Activated naive CD8-positive, alpha-beta T cell treated with anti-CD3 and anti-CD28 coated beads for 36 hours (primary cell): ENCODE measurements at places on chromosomes 12 and 14.

DNA sequence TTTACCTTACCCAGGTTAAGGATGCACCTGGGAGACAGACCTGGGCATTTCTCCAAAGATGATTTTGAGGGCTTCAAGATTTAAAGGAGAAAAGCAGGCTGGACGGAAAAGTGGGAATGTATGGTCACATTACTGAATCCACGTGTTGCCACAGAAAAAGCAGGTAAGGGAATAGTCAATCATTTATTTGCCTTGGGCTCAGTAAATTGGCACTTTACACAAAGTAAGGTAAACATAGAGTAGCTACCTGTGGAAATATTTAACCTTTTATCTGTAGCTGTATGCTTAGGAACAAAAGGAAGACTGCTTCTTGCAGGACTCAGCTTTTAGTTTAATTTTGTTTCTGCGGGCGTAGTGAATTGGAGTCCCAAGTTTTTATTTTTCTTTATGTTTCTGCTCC is 153.3 kb downstream of the SLCO1B3 start:
- no peaks in the 10 kb centered on the region for H3K36me3 ChIP-seq
- no peak for DNase-seq
- no peak overlapping the region for H3K27ac ChIP-seq
- no peak overlapping the region for H3K4me3 ChIP-seq
- H3K4me1 ChIP-seq, result no peaks in the 10 kb centered on the region

DNA sequence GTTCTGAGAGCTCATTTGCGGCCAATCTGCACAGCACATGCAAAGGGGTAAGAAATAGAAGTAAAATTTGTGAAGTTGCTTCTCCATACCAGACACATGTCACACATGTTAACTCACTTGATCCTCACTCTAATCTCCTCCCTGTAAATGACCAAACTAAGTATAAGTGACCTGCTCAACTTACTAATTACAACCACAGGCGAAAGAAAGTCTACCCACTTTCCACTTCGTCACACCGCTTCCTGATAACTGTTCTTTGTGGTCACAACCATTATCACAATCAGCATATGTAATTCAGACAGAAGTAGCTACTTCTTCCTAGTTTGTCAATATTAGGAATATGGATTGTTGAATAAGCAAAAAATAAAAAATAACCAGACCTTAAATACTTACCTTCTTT is 293.7 kb upstream of the CLEC14A start:
- H3K36me3 ChIP-seq, result no peaks in the 10 kb centered on the region
- no peak for DNase-seq
- no peak overlapping the region for H3K4me3 ChIP-seq
- no peak overlapping the region for H3K27ac ChIP-seq
- no peaks in the 10 kb centered on the region for H3K4me1 ChIP-seq
- H3K27me3 ChIP-seq, result no peaks in the 10 kb centered on the region

DNA sequence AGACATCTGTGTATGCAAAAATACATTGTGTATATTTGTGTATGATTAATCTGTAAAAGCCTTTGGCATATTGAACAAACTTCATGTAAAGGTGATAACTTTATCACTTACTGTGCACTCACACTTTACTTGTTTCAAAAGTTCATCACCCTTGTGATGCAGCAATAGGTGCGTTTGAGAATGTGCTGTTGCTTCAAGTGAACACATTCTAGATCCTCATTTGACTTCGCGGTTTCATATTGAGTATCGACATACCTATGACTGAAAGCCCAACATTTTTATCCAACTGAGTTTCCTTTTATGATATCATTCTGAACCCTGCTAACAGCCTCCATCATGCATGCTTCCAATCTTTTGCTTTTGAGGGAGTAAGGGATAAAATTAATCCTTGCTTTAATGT is 1086.9 kb downstream of the TMEM121 start:
- no peak overlapping the region for H3K4me3 ChIP-seq
- no peak for DNase-seq

DNA sequence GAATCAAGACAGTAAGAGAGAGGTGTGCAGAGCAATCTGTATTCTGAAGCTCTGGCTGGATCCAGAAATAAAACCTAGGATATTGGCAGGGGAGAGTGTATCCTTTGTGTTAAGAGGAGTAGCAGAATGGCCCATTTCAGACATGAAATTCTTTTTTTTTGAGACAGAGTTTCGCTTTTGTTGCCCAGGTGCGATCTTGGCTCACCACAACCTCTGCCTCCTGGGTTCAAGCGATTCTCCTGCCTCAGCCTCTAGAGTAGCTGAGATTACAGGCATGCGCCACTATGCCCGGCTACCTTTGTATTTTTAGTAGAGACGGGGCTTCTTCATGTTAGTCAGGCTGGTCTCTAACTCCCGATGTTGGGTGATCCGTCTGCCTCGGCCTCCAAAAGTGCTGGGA is 6.1 kb upstream of the SRGAP1 start:
- peaks cover 3% of the 10 kb centered on the region for H3K4me1 ChIP-seq
- H3K36me3 ChIP-seq, result no peaks in the 10 kb centered on the region
- peaks cover 14% of the 10 kb centered on the region for H3K27me3 ChIP-seq
- no peak overlapping the region for H3K27ac ChIP-seq

- DNase-seq, result no peak
- no peak overlapping the region for H3K27ac ChIP-seq
- H3K4me1 ChIP-seq, result peaks cover 15% of the 10 kb centered on the region
Measured at GRCh38 chr12:54044425-54045103, 9.1 kb upstream of the HOXC4 start.

- no peak overlapping the region for H3K27ac ChIP-seq
- no peak overlapping the region for H3K4me3 ChIP-seq
- no peaks in the 10 kb centered on the region for H3K4me1 ChIP-seq
- DNase-seq, result no peak
- H3K36me3 ChIP-seq, result no peaks in the 10 kb centered on the region
- H3K27me3 ChIP-seq, result no peaks in the 10 kb centered on the region
Measured at GRCh38 chr14:80150301-80150700, 61.0 kb downstream of the DIO2 start.

DNA sequence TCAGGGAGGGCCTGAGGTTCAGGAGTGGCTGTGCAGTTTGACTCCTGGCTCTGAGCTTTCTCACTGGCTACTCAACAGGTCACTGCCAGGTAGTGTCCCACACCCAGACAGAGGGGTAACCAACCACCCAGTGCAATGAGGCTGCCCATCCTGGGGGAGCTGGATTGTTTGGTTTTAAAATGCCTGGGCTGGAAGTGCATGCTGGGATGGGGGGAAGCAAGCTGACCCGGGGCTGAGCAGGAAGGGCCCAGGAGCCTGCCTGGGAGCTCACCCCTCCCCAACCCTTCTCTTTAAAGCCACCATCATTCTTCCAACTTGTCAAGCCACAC is 12.6 kb upstream of the ABHD12B start:
- H3K27ac ChIP-seq, result no peak overlapping the region
- H3K36me3 ChIP-seq, result no peaks in the 10 kb centered on the region
- no peak for DNase-seq

DNA sequence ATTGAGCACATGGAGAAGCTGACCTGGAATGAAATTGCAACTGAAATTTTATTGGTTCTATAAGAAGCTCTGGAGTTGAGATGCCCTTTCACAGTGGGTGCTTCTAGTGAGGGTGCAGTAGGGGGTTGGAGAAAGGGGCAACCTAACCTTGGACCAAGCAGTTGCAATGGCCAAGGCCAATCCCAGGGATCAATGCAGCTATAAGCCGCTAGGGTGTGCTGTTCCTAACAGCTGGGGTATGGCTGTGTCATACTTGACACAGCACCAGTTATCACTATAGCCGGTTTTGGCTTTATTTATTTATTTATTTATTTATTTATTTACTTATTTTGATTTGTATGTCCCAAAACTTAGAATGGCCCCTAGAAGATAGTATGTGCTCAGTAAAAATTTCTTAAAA is 505.9 kb downstream of the FLRT2 start:
- H3K4me3 ChIP-seq, result no peak overlapping the region
- H3K27ac ChIP-seq, result no peak overlapping the region
- H3K36me3 ChIP-seq, result no peaks in the 10 kb centered on the region
- no peak for DNase-seq

DNA sequence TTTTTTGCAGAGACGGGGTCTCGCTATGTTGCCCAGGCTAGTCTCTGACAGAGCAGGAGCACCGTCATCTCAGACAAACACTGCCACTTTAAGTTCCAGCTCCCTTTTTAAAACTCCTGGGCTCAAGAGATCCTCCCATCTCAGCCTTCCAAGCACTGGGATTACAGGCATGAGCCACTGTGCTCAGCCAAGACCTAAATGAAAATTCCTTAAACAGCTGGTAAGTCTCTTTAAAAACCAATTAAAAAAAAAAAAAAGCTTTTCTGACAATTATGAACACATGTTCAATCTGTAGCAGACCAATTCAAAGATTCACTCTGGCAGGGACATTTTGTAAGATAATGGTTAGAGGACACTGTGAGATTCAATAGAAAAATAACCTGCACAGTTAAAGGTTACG is 77.8 kb downstream of the HECTD4 start:
- H3K4me3 ChIP-seq, result no peak overlapping the region
- peaks cover 10% of the 10 kb centered on the region for H3K36me3 ChIP-seq
- DNase-seq, result no peak
- no peaks in the 10 kb centered on the region for H3K27me3 ChIP-seq
- no peak overlapping the region for H3K27ac ChIP-seq
- H3K4me1 ChIP-seq, result peaks cover 8% of the 10 kb centered on the region

- H3K27me3 ChIP-seq, result no peaks in the 10 kb centered on the region
- H3K36me3 ChIP-seq, result peaks cover 23% of the 10 kb centered on the region
- DNase-seq, result no peak
Measured at GRCh38 chr14:101839661-101840060, 78.2 kb downstream of the PPP2R5C start.

- peaks cover 65% of the 10 kb centered on the region for H3K27me3 ChIP-seq
- no peak for DNase-seq
- no peak overlapping the region for H3K4me3 ChIP-seq
- H3K27ac ChIP-seq, result no peak overlapping the region
- no peaks in the 10 kb centered on the region for H3K36me3 ChIP-seq
Measured at GRCh38 chr14:25052385-25052784, 2.4 kb upstream of the STXBP6 start.

DNA sequence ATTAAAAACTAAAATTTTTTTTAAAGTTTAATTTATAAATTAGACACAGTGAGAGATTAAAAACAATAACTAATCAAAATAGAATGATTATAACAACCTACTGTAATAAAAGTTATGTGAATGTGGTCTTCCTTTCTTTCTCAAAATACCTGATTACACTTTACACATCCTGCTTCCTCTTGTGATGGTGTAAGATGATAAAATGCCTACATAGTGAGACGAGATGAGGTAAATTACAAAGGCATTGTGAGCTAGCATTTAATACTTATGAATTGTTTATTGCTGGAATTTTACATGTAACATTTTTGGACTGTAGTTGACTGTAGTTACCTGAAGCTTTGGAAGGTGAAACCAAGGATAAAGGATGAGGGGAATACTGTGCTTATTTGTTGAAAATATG is 94.2 kb upstream of the CLEC14A start:
- H3K27me3 ChIP-seq, result no peaks in the 10 kb centered on the region
- H3K4me3 ChIP-seq, result no peak overlapping the region
- no peaks in the 10 kb centered on the region for H3K36me3 ChIP-seq
- H3K4me1 ChIP-seq, result no peaks in the 10 kb centered on the region
- H3K27ac ChIP-seq, result no peak overlapping the region

- DNase-seq, result no peak
- no peaks in the 10 kb centered on the region for H3K36me3 ChIP-seq
- no peaks in the 10 kb centered on the region for H3K27me3 ChIP-seq
- no peaks in the 10 kb centered on the region for H3K4me1 ChIP-seq
- no peak overlapping the region for H3K27ac ChIP-seq
- no peak overlapping the region for H3K4me3 ChIP-seq
Measured at GRCh38 chr14:87443787-87444186, 549.2 kb downstream of the GALC start.

DNA sequence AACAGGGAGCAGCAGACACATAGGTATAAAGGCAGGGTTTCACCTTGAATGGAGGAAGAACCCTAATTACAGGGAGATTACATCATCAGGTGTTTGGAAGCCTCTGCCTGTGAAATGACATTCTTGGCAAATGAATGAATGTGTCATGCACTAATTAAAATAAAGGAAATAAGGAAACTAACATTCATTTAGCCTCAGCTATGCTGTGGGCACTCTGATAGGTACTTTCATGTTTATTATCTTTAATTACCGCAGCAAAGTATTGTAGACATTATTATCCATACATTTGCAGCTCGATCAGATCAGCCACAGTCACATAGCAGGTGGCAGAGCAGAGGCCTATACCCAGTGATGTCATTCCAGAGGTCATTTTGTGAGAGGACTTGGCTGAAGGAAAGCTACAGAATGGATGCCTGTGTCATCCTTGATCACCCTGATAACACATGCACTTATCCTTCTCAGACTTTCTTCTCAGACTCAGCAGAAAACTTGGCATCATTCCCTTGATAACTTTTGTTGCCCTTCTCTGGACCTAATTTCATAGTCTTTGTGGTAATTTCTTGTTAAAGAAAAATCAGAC is 18.4 kb downstream of the ZNF664 start:
- no peak for DNase-seq
- no peak overlapping the region for H3K27ac ChIP-seq
- peaks cover 34% of the 10 kb centered on the region for H3K36me3 ChIP-seq
- no peak overlapping the region for H3K4me3 ChIP-seq
- H3K4me1 ChIP-seq, result peaks cover 45% of the 10 kb centered on the region
- no peaks in the 10 kb centered on the region for H3K27me3 ChIP-seq

- H3K36me3 ChIP-seq, result peaks cover 6% of the 10 kb centered on the region
- no peaks in the 10 kb centered on the region for H3K4me1 ChIP-seq
- H3K4me3 ChIP-seq, result no peak overlapping the region
Measured at GRCh38 chr14:64115401-64115800, 178.8 kb downstream of the ESR2 start.

- H3K27me3 ChIP-seq, result no peaks in the 10 kb centered on the region
- DNase-seq, result no peak
Measured at GRCh38 chr12:92272061-92272964, 126.7 kb upstream of the BTG1 start.

- DNase-seq, result no peak
- H3K27me3 ChIP-seq, result no peaks in the 10 kb centered on the region
- H3K36me3 ChIP-seq, result peaks cover 2% of the 10 kb centered on the region
- H3K4me1 ChIP-seq, result peaks cover 32% of the 10 kb centered on the region
Measured at GRCh38 chr14:68658943-68659931, 133.6 kb downstream of the ZFP36L1 start.

DNA sequence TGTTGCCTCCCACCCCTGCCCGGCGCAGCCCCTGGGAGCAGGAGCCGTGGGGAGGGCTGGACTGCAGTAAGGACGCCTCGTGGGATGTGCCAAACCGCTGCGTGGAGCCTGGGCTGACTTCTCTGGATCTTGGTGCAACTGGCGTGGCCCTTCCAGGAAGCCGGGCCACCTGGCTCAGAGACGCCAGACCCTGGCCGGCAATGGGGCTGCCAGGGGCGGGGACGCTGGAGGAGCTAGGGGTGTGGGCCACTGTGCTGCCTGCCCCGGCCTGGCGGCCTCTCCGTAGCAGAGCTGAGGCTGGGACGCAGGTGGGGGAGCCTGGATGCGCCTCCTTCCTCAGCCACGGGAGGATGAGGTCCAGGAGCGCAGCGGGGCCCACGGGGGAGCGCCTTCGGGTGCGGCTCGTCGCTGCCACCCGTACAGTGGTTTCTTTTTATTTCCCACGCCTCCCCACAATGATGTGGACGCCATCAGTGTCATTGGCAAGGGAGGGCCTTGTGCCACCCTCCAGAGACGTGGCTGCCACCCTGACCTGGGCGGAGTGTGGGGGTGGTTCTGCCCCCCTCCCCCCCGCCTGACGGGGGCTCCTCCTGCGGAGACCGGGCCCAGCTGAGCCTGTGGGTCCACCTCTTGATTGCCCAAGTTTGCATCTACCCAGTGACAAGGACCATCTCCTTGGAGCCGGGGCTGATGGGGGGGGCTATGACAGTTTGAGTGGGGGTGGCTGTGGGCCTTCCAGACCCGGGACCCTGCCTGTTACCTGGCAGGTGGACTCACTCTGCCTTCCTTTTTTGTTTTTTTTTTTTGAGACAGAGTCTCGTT is 11.3 kb downstream of the DDX51 start:
- no peaks in the 10 kb centered on the region for H3K4me1 ChIP-seq
- H3K27me3 ChIP-seq, result no peaks in the 10 kb centered on the region
- no peak overlapping the region for H3K4me3 ChIP-seq
- H3K27ac ChIP-seq, result no peak overlapping the region
- no peak for DNase-seq
